ENCODE measurements at places on chromosomes 12 and 14. TPM values are rescaled to one million over a fixed set of nuclear protein-coding genes. Genes with fewer than 3 reads are reported as not detected.

The OTOGL gene
- not detected for polyA plus RNA-seq

The HOXC10 gene
- polyA plus RNA-seq: not detected

GRCh38 chr12:12511895-12512711 is 50.6 kb downstream of the DUSP16 start:
- no peak for DNase-seq

The SDR9C7 gene
- not detected for polyA plus RNA-seq

DNA sequence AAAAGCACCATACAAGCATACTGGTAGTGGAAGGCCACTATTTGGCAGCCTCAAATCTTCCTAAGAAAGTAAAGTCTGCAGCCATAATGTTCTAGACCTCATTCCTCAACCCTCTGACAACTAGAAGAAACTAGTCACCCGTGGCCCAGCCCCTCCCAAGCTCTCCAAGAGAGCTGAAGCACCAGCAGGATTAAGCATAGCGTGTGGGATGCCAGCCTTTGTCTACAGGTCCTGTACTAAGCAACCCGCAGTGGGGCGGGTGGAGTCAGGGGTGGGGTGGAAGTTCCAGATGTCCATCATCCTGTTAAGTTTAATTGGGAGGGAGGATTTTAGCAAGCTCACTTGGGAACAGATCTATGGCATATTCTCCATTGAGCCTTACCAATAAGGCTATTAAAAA is 14.2 kb downstream of the SLC11A2 start:
- no peak for DNase-seq

The NDUFA12 gene
- polyA plus RNA-seq: 279 TPM

The RNU4-1 gene
- not detected for polyA plus RNA-seq

The SPTLC2 gene
- polyA plus RNA-seq: 23.7 TPM

- peak; percentile 71 for DNase-seq
Measured at GRCh38 chr12:57240066-57240921, 10.7 kb downstream of the STAC3 start.

- DNase-seq: no peak
Measured at GRCh38 chr12:125247477-125247876, 182.2 kb downstream of the AACS start.

DNA sequence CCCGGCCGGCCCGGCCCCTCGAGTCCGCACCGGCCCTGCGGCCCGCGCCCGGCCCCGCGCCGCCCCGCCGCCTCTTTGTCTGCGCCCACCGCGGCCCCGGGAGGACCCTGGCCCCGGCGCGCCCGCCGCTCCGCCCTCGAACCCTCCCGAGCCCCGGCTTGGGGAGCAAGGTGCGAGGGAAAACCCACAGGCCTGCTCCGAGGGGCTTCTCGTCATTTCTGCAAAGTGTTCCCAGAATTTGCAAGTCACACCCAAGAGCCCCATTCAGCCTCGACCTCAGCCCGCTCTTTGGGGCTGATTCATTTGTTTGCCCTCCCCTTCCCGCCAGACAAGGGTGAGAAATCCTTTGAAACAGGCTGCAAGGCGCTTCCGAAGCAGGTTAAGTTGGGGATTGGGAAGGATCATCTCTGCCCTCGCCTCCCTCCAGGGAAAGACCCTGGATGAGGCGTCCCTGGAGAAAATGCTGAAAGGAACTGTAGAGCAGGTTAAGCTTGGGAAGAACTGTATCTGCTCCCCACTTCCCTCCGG is 325 bp upstream of the CLIP1 start:
- no peak for DNase-seq

DNA sequence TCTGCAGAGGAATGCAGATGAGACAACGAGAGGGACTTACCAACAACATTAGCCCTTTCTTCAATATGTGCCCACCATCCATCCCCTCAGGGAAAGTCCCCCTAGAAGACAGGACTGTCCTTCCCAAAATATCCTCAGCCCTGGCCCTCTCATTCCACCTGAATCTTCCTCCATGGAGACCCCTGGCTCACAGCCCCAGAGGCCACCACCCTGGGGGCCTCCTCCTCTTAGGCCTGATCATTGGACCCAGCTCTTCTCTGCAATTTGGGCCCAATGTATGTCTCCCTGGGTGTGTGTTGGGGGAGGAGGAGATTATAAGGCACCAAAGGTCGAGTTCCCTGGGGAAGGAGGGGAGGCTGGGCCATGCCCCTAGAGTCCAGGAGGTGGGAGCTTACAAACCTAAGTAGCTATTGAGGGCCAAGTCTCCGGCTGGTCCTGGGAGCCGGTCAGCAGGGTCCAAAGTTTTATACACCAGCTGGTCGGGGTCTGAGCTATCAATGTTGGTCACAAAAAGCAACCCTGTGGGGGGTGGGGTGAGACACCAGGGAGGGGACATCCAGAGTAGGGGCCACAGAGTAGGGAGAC is 8.1 kb downstream of the ITGA7 start:
- DNase-seq: no peak

DNA sequence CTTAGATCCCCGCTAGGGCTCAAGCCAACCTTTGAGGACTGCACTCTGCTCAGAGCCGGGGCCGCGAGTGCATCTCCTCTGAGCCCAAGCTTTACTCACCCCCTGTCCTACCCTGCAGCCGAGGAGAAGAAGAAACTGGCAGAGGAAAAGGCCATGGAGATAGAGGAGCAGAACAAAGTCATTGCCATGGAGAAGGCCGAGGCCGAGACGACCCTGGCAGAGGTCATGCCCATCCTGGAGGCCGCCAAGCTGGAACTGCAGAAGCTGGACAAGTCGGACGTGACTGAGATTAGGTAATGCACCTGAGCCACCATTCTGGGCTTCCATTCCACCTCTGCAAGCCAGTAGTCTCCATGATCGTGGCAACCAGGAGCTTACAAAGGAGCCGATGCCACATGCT is 69.8 kb downstream of the CCDC92 start:
- no peak for DNase-seq

- no peak for DNase-seq
Measured at GRCh38 chr14:81303258-81303935, 82.6 kb upstream of the GTF2A1 start.

GRCh38 chr12:66664076-66664475 is 14.8 kb downstream of the GRIP1 start:
- DNase-seq: no peak

- DNase-seq: no peak
Measured at GRCh38 chr12:125254236-125254635, 189.0 kb downstream of the AACS start.

DNA sequence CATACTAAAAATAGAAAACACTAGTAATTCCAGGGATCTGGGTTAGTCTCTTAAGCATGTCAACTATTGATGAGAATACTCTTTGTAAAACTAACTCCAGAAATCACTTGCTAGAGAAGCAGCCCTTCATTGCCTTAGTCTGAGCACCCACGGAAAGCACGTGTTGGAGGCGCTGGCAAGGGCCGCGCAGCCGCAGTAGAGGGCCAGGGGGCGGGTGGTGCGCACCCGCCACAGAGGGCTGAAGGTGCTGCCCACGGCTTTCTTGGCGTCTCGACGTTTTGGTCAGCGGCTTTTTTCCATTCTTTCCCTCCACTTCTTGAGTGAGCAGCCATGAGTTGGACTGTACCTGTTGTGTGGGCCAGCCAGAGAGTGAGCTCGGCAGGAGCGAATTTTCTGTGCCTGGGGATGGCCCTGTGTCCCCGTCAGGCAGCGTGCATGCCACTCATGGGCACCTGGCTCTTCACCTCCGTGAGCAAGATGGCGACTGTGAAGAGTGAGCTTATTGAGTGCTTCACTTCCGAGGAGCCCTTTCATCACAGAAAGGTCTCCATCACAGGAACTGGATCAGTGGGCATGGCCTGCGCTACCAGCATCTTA is 68.4 kb upstream of the PPM1H start:
- DNase-seq: no peak

DNA sequence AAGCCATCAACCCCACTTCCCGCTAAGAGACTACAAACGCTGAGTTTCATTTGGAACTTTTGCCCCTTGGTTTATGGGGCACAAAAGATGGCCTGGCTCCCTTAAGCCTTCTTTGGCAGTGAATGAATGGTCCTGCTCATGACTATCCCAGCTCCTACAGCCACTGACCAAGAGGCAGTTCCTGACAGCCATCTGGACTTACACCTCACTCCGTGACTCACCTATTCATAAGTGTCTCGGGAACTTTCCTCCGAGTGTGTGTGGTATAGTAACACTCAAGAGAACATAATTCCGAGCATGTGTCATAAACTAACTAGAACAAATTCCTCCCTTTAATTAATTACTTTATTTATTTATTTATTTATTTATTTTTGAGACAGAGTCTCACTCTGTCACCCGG is 51.9 kb upstream of the NUDT4 start:
- no peak for DNase-seq

GRCh38 chr14:24089890-24090289 is 4.2 kb upstream of the PCK2 start:
- no peak for DNase-seq

The TAC3 gene
- not detected for polyA plus RNA-seq

- DNase-seq: peak; percentile 53
Measured at GRCh38 chr12:753611-754472, 1.5 kb downstream of the WNK1 start.

The TMEM117 gene
- polyA plus RNA-seq: 3.8 TPM

The LRRC9 gene
- not detected for polyA plus RNA-seq

DNA sequence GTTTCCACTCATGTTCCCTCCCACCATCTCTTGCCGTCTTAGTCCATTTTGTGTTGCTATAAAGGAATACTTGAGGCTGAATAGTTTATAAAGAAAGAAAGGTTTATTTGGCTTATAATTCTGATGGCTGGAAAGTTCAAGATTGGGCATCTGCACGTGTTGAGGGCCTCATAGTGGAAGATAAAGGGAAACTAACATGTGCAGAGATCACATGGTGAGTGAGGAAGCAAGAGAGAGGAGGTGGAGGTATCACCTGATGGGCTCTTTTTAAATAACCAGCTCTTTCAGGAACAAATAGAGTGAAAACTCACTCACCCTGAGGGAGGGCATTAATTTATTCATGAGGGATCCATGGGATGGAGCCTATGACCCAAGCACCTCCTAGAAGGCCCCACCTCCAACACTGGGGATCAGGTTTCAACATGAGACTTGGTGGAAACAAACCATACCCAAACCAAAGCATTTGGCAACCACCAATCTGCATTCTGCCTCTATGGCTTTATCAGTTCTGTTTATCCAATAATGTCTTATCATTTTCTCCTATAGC is 29.5 kb downstream of the MYO1H start:
- DNase-seq: no peak

- DNase-seq: no peak
Measured at GRCh38 chr14:62631176-62631575, 414.1 kb downstream of the KCNH5 start.

The RPGRIP1 gene
- polyA plus RNA-seq: not detected

GRCh38 chr12:473863-474577 is 14.3 kb downstream of the B4GALNT3 start:
- no peak for DNase-seq

DNA sequence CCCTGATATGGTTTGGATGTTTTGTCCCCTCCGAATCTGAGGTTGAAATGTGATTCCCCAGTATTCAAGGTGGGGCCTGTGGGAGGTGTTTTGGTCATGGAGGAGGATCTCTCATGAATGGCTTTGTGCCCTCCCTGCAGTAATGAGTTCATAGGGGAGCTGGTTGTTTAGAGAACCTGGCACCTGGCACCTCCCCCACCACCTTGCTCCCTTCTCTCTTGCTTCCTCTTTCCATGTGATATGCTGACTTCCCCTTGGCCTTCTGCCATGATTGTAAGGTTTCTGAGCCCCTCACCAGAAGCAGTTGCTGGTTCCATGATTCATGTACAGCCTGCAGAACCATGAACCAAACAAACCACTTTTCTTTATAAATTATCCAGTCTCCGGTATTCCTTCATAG is 32.6 kb downstream of the CD163L1 start:
- DNase-seq: no peak

- no peak for DNase-seq
Measured at GRCh38 chr14:48665077-48665784, 920.9 kb downstream of the RPS29 start.

GRCh38 chr14:99129211-99129696 is 142.7 kb downstream of the BCL11B start:
- no peak for DNase-seq

DNA sequence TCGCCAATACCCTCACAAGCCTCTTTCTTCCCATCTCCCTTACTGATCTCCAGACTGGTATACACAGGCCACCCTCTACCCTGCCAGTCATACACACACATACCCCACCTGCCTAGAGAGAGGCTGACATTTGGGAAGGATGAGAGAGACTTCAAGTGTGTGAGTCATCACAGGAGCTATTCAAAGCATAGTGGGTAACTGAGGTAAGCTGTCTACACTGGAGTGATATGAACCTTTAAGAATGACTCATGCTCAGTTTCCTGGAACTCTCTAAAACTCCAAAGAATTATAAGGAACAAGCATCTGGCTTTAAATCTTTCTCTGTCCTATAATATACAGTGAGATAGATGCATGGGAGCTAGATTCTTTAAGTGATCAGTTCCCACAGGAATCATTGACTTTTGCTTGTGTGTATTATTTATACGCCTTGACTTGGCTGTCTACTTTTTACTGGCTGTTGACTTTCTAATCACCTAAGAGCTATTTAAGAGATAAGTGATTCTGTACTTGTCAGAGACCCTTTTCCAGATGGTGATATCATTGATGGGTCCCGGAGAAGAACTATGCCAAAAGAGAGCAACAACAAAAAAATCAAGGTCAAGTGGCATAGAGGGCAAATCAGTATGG is 5.8 kb downstream of the IGF1 start:
- DNase-seq: no peak
